ENCODE measurements at places on chromosomes 1 and 21.

- no peak for DNase-seq
These were observed 222.8 kb downstream of the FOXD2 start for GRCh38 chr1:47660622-47661021.

GRCh38 chr21:16330082-16330907, 600.5 kb downstream of the USP25 start:
- DNase-seq, result peak; percentile 62

- DNase-seq, result peak; percentile 90
These were observed at the start of gene MAST2 for GRCh38 chr1:45803299-45803780. MAST2 (plus strand) TSS chr1:45803612; CDS start chr1:45803896, 284 bp downstream.

DNA sequence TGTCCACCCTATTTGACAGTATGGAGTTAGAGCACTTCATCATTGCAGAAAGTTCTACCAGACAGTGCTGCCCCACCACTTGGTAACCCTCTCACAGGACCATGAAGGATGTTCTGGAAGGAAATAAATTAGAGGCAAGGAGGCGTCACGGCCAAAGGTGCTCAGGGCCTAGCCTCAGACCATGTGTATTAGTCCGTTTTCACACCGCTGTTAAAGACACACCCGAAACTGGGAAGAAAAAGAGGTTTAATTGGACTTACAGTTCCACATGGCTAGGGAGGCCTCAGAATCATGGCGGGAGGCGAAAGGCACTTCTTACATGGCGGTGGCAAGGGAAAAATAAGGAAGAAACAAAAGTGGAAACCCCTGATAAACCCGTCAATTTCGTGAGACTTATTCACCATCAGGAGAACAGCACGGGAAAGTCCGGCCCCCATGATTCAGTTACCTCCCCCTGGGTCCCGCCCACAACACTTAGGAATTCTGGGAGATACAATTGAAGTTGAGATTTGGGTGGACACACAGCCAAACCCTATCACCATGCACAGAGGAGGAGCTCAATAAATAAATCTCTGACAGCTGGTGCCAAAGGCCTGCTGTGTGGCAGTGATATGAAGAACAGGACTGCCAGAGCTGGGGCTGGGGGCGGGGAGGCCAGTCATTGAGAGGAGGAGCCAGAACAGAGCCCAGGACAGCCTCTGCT, 75.8 kb downstream of the FHAD1 start:
- no peak for DNase-seq

DNA sequence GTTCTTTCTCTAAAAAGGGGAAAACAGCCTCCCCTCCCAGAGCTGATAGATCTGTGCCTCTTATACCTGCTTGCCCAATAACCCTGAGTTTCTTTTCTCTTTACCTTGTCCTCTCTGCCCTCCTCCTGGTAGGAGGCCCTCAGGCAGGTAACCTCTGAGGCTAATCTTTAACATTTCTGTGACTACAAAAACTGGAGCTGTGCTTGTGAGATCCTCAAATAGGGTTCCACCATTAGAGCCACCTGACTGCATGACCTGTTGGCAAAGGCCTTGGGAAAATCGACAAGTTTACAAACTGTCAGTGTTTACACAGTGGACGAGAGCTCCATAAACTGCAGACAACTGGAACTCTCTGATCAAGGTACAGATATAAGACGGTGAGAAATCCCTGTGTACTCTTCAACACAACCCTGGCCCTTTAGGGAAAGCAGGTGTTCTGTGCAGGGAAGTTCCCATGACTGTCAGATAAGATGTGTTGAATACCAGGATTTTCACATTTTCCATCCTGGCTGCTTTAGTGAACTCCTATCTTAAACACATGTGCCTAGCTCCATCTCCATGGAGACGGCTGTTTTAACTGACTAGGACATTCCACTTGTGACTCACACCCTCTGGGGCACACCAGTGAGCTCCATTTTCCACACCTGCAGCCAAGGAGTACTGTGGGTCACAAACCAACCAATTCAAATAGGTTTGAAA, 38.3 kb downstream of the ECE1 start:
- DNase-seq, result no peak

GRCh38 chr1:48285525-48285924, 63.0 kb downstream of the SLC5A9 start:
- no peak for DNase-seq

DNA sequence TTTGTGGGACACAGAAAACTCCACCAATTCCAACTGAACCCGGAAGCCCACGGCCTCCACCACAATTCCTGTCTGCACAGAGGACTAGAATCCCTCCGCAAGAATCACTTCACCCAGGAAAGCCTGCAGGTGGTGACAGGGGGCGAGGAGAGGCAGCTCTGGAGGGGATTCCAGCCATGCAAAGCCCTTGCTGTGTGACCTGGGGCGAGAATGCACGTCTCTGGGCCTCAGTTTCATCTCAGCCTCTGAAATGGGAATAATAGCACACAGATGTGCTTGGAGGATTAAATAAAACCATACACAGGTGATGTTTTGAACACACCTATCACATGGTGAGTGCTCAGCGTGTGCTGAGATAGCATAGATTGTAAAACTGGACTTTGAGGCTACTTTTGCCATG, 14.1 kb downstream of the FBXO2 start:
- DNase-seq, result no peak
